Astrocyte (in vitro differentiated cells and primary cell): ENCODE measurements at places on chromosomes 2 and 18. TPM values are rescaled to one million over a fixed set of nuclear protein-coding genes. Genes with fewer than 3 reads are reported as not detected.

Gene ANXA4
- total RNA-seq = 122 and 132 TPM in 2 replicates

Gene PKP4
- 34.0 and 38.4 TPM in 2 replicates for total RNA-seq

- no peaks in the 10 kb centered on the region for H3K36me3 ChIP-seq
- peaks cover 3% of the 10 kb centered on the region for H3K4me1 ChIP-seq
Measured at GRCh38 chr2:18540872-18541271, 19.6 kb downstream of the RDH14 start.

DNA sequence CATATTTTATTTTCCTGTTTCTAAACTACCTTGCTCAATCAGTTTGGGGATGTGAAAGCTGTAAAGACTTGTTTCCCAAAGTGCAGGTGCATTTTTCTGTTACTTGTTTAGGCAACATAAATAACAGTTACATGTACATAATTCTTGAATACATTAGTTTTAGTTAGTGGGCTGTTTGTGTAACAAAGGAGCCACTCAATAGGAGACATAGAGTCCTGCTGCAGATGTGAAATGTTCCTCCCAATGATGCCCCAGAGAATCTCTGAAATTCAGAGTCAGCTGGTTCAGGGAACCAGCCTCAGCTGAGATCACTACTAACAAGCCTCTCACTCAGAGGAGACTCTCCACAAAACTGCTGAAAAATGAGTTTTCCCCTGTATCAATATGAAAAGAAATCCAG is 91.5 kb upstream of the TWSG1 start:
- H3K4me1 ChIP-seq = no peaks in the 10 kb centered on the region
- H3K36me3 ChIP-seq = peaks cover 2% of the 10 kb centered on the region
- no peak for DNase-seq
- H3K27me3 ChIP-seq = no peaks in the 10 kb centered on the region

- no peak for DNase-seq
- H3K36me3 ChIP-seq = peaks cover 11% of the 10 kb centered on the region
- H3K27ac ChIP-seq = peak overlapping the region; percentile 100
- H3K4me3 ChIP-seq = peak overlapping the region; percentile 99
- H3K27me3 ChIP-seq = no peaks in the 10 kb centered on the region
Measured at GRCh38 chr18:3246635-3247239, 864 bp upstream of the MYL12A start.

Gene ATF2
- 54.7 and 55.8 TPM in 2 replicates for total RNA-seq
